ENCODE measurements at places on chromosomes 12 and 14.

GRCh38 chr12:89276860-89277259 is 75.4 kb downstream of the DUSP6 start:
- no peak for DNase-seq

DNA sequence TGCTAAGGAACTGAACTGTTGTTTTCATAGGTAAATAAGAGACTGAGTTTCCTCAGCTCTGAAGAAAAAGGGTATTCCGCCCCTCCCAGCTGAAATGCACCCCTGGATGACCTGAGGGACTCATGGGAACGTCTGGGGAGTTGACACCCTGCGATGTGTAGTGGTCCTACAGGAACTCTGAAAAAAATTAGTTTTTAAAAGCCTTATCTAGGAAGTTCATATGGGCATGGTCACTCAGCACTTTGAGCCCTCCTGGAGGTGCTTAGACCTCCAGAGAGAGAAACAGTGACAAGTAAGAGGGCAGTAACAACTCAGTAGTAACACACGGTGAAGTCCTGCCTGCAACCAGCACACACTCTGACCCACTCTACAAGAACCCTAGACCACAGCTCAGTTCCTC is 91.2 kb upstream of the CNOT2 start:
- no peak for DNase-seq

GRCh38 chr14:20855652-20856291 is 35.4 kb upstream of the RNASE3 start:
- peak; percentile 62 for DNase-seq

DNA sequence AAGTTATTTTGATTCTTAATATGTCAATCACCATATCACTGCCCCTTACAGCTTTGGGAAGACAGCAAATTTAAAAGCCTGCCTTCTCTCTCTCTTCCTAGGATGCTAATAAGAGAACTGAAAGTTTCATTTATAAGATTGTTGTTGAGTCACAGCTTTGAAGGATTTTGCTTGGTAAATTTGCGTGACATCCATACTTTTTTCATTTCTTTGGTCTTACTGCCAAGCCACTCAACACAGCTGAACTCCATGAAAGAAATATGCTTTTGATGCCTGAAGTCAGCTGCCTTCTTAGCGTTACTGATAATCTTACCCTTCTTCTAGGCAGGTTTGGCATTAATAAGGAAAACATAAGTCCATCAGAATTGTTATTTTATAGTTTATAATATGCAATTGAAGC is 155.0 kb downstream of the CRADD start:
- DNase-seq, result no peak

DNA sequence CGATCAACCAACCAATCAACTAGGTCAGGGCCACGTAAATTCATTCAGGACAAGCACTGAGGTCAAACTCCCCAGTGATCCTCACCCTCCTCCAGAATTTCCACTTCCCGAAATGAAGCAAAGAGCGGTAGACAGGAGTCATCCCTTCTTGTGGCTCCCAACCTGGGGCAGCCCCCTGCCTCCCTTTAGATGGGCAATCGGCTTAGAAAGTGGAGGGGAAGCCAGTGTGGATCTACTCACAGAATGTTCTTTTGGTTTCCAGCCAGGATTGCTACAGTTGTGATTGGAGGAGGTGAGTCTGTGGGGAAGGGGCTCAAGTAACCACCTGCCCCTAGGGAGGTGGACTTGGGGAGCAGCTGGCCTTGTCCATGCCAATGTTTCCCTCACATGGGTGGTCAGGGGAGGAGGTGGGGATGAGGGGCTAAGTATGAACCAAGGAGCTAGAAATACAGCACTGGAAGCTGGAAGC is 4.1 kb downstream of the IFI27 start:
- DNase-seq, result no peak

GRCh38 chr14:23722675-23723074 is 86.5 kb downstream of the DHRS2 start:
- DNase-seq, result no peak

DNA sequence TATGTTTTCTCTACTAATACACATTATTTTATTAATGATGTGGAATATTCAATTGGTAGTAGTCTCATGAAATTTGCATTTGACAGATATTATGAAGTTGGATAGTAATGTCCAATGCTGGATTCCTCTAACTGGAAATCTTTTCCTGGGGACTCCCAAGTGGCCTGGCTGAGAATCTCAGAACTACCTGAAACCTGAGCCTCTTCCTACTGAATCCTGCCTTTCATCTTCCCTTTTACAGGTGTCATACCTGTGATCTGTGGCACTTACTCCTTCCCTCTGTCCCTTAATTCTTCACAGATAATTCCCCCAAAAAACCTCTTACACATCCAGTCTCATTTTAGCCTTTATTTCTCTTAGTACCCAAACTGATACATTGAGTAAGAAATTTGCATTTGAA is 89.7 kb upstream of the MYF6 start:
- DNase-seq, result no peak

- no peak for DNase-seq
Observed at GRCh38 chr12:102010265-102010994, 51.4 kb downstream of the WASHC3 start.

GRCh38 chr12:62760779-62761178 is 174.2 kb downstream of the PPM1H start:
- DNase-seq, result no peak

DNA sequence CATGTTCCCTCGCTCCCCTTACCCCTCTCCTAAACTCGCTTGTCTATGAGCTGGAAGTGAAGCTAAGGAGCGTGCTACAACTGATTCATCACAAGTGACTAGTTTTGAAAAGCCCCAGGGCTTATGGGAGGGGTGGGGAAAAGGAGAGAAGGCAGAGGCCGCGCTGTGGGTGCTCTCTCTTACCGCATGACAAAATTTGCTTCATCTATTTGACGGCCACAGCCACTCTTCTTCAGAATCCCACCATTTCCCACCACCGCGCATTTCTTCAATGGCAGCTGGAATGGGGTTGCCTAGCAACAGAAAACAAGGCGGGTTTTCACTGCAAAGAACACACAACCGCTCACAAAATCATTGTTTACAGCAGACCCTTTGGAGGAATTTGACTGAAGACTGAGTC is 79.4 kb downstream of the ST8SIA1 start:
- no peak for DNase-seq

GRCh38 chr12:28104903-28105864 is 85.1 kb upstream of the CCDC91 start:
- DNase-seq, result no peak

DNA sequence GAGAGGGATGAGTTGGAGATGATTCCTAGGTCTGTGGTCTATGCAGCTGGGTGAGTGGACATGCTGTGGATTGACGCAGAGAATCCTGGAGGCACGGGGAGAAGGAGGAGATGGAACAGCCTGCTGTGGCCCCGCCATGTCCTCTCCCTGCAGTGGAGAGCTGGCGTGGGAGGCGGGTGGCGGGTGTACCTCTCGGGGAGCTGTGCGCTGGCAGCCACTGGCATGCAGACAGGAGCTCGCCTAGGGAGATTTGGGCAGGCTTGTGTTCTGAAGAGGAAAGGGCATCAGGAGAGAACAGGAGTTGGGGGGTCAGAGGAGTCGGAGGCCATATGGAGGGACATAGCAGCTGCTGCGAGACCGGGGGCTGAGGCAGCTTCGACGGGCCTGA is 56.1 kb downstream of the TECPR2 start:
- no peak for DNase-seq

GRCh38 chr12:99804715-99805114 is 157.2 kb downstream of the GARIN6 start:
- no peak for DNase-seq

GRCh38 chr12:118544569-118544968 is 168.2 kb downstream of the SUDS3 start:
- peak; percentile 54 for DNase-seq

DNA sequence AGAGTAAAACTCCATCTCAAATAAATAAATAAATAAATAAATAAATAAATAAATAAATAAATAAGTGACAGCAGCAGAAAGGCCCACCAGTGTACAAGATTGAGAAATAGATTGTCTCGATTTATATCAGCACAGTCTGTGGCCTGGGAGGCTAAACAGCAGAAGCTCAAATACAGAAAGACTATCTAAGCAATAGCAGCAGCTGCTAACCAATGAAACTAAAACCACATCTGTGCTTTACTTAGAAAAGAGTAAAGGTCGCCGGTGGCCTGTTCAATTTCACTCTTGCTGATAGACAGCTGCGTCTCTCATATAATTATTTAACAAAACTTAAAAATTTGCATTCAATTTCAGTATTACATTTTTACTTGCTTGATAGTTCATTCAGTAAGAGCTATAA is 325.7 kb downstream of the CEP128 start:
- DNase-seq, result no peak

DNA sequence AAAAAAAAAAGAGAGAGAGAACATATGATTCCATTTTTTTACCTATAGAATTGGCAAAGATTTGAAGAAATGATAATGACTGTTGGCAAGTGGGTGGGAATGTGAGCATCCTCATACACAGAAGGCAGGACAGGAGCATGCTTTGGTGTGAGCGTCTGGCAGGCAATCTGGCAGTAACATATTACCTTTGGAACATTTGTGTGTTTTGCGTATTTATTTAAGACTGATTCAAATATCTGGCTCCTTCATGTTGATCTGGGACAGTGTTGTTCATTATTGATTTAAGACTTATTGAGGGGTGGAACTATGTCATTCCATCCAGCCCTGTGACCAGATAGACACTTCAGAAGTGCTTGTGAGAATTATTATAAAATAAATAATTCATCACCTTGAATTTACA is 53.1 kb downstream of the PPP1R36 start:
- no peak for DNase-seq

DNA sequence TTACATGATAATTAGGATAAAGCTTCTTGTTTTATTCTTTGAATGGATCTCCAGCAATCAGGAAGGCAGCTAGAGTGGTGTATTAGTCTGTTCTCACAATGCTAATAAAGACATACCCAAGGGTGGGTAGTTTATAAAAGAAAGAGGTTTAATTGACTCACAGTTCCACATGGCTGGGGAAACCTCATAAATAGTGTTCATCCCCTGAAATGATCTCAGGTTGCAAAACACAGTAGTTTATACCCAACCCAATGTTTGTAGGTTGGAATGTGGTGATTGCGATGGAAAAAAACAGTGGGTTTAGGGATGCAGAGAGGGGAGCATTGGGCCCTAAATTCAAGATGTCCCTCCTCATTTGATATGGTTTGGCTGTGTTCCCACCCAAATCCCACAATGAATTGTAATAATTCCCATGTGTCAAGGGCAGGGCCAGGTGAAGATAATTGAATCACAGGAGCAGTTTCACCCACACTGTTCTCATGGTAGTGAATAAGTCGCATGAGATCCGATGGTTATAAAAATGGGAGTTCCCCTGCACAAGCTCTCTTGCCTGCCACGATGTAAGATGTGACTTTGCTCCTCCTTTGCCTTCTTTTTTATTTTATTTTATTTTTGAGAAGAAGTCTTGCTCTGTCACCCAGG is 11.5 kb downstream of the MUCL1 start:
- no peak for DNase-seq

GRCh38 chr14:27881646-27882045 is 884.9 kb upstream of the FOXG1 start:
- no peak for DNase-seq

- no peak for DNase-seq
Observed at GRCh38 chr12:112352921-112353320, 29.3 kb downstream of the HECTD4 start.

GRCh38 chr12:89833337-89834252 is 125.0 kb upstream of the ATP2B1 start:
- peak; percentile 29 for DNase-seq
